Ecto neural progenitor cell (in vitro differentiated cells): ENCODE measurements at places on chromosomes 2 and 18.

GRCh38 chr2:37709111-37709510 is 37.7 kb upstream of the CDC42EP3 start:
- no peak for DNase-seq

DNA sequence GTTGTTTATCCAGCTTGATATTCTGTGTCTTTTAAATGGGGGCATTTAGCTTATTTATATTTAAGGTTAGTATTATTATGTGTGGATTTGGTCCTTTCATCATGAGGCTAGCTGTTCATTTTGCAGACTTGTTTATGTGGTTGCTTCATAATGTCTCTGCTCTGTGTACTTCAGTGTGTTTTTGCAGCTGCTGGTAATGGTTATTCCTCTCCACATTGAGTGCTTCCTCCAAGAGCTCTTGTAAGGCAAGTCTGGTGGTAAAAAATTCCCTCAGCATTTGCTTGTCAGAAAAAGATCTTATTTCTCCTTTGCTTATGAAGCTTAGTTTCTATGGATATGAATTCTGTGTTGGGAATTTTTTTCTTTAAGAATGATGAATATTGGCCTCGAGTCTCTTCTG is 47.8 kb upstream of the NT5C1B start:
- DNase-seq: no peak

DNA sequence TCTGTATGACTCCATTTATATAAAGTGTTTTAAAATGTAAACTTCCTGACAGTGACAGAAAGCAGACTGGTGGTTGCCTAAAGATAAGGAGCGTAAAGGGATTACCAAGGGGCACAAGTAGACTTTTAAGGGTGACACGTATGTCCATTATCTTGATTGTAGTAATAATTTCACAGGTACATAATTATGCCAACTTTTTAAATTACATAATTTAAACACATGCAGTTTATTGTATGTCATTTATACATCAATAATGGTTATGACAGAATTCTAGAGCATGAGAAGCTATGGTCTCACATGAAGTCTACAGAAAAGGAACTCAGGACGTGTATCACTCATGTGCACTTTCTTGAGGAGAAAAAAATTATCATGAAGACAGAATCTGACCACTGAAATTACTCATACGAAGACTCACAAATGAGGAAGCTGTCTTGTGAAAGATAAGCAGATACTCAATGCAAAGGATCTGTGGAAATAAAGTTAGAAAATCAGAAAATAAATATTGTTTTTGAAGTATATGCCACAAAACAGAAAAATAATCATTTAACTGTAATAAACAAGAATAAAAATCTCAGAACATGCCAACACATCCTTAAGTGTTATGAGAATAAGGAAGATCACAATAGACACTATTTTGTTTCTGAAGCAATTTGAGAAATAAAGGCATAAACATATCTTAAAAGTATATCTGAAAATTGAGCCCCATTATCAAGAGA is 84.4 kb downstream of the TMEM131 start:
- no peak for DNase-seq

DNA sequence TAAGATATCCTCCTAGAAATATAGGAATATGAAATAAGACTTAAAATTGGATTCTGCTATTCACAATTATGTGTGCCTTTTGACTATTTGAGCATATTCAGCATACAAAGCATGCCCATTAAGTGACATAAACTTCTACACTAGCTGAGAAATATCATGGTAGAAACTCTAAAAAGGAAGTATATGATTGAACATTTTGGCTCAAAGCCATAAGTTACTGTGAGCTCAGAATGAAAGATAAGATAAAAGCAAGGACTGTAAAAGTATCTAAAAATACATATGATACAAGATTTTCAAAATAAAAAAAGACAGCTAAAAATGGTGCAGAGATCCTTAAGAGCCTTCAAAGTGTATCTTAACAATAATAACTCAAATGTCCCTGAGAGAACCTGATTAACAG is 340.5 kb upstream of the SLC39A10 start:
- DNase-seq: no peak

- no peak for DNase-seq
Measured at GRCh38 chr2:220152281-220152935, 525.0 kb downstream of the SLC4A3 start.

GRCh38 chr18:31497836-31498573 is at the start of gene DSG2:
Gene DSG2, plus strand, starts transcription at chr18:31498177. Its CDS starts 75 bp downstream, at chr18:31498252.
- peak; percentile 82 for DNase-seq

- no peak for DNase-seq
Measured at GRCh38 chr2:238473014-238473413, 46.3 kb downstream of the ASB1 start.

DNA sequence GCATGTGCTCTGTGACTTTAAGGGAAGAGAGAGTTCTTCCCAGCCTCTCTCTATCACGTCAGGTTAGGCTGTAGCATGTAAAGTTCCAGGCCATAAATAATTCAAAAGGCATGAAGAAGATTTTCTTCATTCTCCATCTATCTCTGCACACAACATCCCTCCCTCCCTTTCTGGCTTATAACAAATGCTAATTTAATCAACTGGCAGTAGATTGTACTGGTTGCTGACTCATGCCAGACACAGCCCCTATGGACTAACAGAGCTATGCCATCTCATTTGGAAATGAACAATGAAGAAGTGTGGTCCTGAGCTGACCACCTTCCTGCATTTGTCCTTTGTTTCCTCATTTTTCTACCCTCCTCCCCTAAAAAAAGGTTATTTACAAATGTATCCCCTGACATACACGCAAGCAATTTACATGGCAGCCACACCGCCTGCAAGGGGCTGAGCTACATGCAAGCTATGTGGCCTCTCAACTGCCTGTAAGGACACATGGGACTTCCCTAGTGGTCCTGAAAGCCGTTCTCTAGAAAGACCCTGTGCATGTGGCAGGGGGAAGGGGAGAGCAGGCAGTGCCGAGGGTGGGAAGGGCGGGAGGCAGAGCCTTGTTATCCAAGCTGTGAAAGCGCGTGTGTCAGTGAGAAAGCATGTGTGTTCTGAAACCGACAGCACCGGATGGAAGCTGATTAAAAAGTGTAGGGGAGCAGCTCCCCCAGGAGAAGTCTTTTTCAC is 90.9 kb upstream of the KLF7 start:
- DNase-seq: no peak

DNA sequence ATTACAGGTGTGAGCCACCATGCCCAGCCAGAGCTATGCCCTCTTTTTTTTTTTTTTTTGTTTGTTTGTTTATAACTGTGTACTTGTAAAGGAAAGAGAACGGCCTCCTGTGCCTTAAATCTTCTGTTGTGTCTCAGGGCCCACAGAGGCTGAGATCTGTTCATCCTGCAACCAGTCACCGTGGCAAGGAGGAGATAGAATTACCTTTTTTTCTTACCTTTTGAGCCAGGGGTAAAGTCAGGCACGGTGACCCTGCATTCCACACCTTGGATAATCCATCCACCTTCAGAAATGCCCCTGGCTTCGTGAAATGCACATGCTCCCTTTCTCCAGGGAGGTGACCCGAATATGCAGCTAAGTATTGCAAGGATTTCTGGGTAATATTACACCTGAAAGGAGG is 12.8 kb downstream of the NEDD4L start:
- no peak for DNase-seq

DNA sequence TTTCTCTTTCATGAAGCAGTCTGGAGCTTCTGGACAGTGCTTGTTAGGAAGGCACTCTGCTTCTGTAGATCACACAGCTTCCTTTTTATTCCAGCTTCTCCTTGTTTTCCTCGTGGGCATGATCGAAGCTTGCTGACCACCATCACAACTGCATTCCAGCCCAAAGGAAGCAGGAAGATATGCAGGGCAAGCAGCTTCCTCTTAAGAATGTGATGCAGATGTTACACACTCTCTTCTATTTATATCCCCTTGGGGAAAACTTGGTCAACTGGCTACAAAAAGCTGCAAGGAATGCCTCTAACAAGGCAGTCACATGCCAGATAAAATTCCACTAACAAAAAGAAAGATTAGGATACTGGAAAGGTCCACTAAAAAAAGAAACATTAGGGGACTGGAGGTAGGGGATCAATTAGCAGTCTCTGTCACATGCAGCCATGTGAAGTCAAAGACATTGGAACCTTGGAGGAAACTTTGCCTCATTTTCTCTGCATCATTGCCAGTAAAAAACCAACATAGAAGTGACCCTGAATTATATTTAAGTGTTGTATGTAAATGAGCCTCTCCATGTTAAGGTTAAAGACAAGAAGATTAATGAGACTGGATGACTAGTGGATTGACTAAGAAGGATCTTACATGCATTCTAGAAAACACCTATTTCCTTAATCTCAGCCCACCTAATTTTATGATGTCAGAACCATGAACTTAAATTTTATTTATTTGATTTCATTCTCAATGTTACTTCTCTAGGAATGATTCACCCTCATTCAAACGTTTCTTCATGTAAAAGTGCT is 98.3 kb downstream of the NAB1 start:
- no peak for DNase-seq

GRCh38 chr18:72119082-72119481 is 425.1 kb downstream of the CBLN2 start:
- no peak for DNase-seq

DNA sequence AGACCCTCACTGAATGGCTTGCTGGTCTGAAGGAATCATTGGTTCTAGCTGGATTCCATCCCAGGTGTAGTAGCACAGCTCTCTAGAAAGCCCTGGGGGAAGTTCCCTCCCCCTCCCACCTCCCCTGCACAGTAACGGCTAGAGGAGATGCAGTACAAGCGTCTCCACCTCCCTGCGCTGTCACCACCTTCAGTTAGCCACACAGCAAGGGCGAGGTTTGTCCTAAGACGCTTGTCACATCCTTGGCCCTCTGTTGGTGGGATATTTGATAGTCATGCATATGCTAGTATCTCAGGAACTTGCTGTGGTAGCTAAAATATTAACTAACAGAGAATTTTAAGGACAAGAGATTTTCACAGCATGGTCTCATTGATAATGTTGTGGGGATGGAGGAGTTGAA is 19.4 kb downstream of the TRAPPC12 start:
- no peak for DNase-seq

- DNase-seq: peak; percentile 82
Measured at GRCh38 chr2:216635701-216636550, 2.7 kb downstream of the IGFBP2 start.
